ENCODE measurements at places on chromosomes 7 and 10.

GRCh38 chr10:8876171-8876570 lies 821.7 kb downstream of the GATA3 start:
- no peak for DNase-seq

- peak; percentile 41 for DNase-seq
These were observed 86.3 kb downstream of the RNF216 start for GRCh38 chr7:5694912-5695726.

DNA sequence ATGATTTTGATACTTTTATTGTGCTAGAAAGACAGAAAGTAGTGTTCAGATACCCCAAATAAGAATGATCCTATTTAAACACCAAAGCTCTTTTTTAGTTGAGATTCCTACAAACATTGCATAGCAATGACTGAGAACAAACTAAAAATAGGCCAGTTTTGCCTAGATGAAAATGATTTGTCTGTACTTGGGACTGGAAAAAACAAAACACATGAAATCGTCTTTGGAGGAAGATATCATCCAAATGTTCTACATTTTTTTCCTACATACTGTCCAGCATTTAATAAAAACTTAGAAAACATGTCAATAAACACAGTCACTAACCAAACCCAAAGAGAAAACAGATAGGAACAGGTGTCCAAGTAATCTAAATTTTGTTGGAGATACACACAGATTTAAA lies 111.6 kb upstream of the MEOX2 start:
- DNase-seq: no peak

- DNase-seq: no peak
These were observed 16.0 kb downstream of the SEMA3C start for GRCh38 chr7:80902716-80903308.

- DNase-seq: peak; percentile 95
These were observed 13.9 kb upstream of the HSPA12A start for GRCh38 chr10:116756277-116756676.

DNA sequence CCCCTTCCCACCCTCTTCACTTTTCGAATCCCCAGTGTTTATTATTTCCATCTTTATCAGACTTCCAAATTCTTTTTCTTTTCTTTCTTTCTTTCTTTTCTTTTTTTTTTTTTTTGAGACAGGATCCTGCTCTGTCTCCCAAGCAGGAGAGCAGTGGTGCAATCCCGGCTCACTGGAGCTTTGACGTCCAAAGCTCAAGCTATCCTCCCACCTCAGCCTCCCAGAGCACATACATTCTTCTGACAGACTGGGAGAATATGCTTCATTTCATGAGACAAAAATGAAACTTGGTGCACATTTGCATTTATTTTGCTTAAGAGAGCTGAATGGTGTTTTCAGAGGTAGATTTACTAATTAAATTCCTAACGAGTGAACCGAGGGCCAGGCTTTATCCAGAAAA lies 80.1 kb upstream of the FZD8 start:
- no peak for DNase-seq

- no peak for DNase-seq
These were observed 541.9 kb upstream of the CELF2 start for GRCh38 chr10:10475812-10476211.

DNA sequence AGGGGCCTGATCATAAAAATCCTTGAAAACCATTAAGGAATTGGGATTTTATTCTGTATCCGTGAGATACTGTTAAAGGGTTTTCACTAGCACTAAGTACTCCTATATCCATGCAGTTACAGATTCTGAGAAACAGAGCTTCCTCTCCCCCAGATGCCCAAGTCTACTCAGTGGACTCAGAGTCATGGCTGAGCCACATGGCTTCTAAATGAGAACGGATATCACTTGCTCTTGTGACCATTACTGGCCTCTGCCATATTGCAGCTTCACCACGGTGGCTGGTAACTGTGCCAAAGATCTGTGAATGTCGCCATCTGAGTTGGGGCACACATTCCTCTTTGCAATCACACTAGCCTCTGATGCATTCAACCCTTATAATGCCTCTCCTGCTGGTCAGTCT lies 42.0 kb upstream of the PALS2 start:
- no peak for DNase-seq

GRCh38 chr10:77643795-77644468 lies 6.3 kb upstream of the KCNMA1 start:
- DNase-seq: no peak

DNA sequence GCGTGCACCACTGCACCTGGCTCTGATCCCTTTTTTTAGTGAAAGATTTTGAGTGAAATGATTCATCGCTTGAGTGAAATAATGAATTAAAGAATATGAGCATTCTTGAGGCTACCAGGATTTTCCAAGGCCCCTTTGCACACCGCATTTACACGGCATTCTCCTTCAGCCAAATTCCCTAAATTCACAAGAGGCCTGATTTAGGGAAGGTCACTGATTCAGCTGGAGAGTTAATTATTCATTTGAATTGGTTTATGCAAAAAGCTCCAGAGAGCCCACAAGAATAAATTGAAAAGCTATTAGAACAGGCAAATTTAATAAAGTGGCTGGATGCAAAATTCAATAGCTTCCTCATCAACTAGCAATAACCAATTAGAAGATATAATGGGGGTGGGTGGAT lies 46.5 kb downstream of the LEP start:
- no peak for DNase-seq

DNA sequence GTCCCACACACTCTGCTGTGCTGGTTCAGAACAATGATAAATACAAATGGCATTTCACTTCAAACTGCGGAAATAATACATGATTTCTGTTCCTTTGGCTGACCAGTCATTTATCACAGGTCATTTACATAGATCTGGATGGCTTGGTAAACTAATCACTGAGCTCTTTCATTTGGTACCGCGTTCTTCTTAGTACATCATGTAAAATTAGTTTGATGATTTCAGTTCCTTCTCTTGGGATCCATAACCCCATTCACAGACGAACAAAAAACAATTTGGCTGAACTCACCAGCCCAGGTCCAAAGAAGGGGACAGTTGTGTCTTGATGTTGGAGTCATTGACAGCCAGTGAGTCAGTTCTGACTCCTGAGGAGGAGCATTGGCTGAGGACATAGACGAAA lies 689.8 kb downstream of the INHBA start:
- DNase-seq: no peak

DNA sequence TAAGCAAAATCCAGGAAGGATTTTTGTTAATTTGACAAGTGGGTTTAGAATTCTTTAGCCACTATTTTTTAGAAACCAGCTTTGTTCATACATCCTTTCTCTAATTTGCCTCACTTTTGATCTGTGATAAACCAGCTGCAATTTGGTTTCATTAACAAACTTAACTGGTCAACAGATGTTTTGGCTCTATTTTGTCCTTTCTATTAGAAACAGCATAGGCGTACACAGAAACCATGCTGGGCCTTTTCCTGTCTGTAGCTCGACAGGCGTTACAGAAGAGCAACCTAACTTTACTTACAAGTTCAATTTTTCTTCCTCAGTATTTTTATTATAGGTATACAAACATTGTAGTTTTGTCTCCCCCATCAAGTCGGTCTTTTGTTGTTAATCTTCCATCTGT lies 28.2 kb downstream of the KAT6B start:
- DNase-seq: no peak

GRCh38 chr10:28411648-28412047 lies 108.8 kb upstream of the MPP7 start:
- DNase-seq: no peak

- no peak for DNase-seq
These were observed 501.5 kb downstream of the LRMDA start for GRCh38 chr10:75932921-75933320.

DNA sequence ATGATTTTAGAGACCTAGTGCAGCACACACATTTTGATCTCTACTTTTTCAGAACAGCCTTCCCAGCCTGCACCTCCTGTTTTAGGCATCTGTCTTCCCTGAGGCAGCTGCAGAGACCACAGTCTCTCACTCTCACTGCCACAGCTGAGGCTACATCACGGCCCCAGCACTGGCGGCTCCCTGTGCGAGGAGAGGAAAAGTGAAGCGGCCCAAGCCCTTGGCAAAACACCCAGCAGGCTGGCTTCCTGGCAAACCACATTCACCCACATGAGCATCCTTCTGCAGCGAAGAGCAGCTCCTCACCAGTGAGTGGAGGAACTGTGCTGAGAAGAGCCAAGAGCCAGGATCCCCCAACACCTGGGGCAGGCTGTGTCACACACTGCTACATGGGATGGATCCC lies 14.0 kb downstream of the HUS1 start:
- no peak for DNase-seq

DNA sequence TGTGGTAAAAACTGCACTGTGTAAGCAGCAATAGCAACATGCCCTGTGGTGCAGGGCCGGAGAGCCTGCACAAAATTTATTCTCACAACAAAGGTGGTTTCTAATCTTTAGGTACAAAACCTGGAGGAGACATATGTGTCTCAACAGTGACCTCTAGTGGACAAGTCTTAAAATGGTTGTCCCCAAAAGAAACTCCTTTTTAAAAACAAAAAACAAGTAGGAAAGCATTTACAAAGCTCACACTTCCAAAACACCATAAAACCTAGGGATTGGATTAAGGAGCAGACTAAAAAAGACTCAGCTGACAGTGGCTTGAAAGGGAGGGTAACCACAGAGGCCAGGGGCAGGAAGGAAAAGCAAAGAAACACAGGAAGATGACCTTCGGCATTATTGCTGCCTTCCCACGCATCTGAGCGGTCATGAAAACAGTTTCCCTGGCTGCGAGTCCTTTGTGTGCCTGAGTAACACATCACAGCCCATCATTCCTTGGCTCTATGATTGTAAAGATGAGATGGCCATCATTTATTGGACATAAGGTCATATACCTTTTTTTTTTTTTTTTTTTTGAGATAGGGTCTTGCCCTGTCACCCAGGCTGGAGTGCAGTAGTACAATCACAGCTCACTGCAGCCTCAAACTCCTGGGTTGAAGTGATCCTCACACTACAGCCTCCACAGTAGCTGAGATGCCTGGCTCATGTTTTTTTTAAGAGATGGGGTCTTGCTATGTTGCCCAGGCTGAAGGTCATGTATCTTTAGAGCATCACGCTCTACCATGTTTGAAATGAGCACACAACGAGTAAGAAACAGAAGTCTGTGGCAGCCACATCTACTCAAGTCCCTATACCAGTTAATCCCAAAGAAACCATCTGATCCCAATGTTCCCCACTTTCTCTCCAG lies 39.5 kb downstream of the RSU1 start:
- DNase-seq: peak; percentile 34

DNA sequence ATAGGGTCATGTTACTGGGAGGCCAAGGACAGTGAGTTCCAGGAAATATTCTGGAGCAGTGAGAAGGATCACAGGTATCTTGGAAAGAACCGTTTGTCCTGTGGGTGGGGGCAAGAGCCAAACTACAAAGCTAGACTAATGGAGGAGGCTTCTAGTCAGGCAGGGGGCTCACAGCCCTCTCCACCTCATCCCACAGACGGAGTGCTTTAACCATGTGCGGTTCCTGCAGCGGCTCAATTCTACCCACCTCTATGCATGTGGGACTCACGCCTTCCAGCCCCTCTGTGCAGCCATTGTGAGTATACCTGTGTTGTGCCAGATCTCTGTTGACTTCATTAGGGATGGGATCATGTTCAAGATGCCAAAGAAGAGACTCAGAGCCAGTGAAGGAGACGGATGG lies 8.1 kb downstream of the SEMA4G start:
- no peak for DNase-seq

GRCh38 chr7:39686261-39686924 lies 63.0 kb downstream of the RALA start:
- DNase-seq: no peak

DNA sequence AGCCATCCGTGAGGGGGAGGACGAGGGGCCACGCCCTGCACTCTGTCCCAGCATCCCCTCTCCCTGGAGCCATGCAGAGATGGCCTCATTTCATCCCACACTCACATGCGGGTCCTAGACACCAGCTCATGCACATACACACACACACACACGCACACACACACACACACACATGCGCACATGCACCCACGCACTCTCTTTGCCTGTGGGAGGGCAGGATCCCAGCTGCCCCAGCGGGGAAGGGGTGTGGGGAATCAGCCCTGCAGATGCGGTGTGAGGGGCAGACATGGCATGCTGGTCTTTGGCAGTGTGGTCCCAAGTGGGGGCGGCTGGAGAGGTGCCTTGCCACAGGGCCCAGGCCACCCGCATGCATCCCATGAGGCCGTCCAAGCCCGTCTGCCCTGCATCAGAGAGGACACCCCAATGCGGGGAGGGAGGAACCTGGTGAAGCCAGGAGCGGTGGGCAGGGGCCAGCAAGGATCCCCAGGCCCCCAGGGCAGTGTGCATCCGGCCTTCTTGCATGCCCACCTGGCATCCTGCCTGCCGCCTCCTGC lies 68.1 kb downstream of the LHPP start:
- no peak for DNase-seq

DNA sequence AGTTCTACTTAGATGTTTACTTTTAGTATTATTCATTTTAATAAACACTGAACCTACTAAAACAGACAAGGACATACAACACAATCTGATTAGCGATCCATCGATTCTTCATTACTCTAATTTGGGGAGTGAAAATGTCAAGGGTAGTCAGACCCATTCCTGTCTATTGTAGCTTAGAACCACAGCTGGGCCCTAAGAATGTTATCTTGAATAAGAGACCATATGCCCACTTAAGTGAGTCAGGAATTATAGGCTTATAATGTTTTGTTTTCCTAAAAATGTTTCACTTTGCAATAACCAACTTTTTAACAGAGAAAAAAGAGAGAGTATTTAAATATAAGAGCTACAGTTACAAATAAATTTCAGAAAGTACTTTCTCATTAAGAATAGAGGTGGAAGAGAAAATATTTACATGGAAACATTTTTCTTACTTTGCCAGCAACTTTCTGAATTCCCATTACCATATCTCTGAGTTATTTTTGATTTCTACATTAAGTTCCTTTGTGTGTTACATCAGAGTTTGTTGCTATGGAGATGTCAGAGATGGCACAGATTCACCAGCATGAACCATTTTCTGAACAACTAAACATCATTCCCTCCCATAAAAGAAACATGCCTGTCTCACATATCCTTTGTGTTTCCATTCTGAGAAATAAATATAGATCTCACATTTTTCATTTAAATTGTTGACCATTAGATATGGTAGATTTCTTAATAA lies 75.4 kb upstream of the SLC13A1 start:
- DNase-seq: no peak

- no peak for DNase-seq
These were observed 135.0 kb downstream of the GRK5 start for GRCh38 chr10:119342335-119342734.

DNA sequence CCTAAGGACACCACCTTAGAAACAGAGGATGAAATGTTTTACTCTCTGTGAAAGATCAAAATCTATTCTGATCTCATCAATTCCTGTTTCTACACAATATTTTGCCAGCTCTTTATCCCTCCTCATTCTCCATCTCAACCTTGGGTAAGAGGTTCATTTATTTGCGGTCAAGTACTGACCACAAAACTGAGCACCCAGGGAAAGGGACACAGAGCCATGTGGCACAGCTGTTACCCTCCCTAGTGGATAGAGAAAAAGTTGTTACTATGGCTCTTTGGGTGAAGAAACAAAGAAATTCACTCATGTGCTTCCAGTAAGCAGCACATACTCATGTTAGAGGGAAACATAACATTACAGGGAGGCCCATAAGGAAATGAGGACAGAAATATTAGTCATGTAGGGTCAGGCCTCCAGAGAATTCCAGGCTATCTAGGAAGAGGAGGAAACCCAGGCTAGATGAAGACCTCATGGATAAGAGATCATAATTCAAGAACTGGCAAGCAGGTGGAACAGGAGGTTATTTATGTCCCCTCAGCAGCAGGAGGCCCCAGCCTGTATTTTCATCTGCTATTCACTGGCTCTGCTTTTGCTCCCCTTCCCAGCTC lies 114.5 kb downstream of the ATE1 start:
- no peak for DNase-seq

GRCh38 chr10:110919971-110920881 lies 822 bp downstream of the SHOC2 start:
- peak; percentile 42 for DNase-seq

Measured in globus pallidus (tissue), 1 donor.